ENCODE measurements at places on chromosomes 5 and 9.

GRCh38 chr5:142904416-142904815 is 134.2 kb downstream of the ARHGAP26 start:
- DNase-seq: no peak

GRCh38 chr5:109692852-109693251 is 3.1 kb downstream of the MAN2A1 start:
- no peak for DNase-seq

DNA sequence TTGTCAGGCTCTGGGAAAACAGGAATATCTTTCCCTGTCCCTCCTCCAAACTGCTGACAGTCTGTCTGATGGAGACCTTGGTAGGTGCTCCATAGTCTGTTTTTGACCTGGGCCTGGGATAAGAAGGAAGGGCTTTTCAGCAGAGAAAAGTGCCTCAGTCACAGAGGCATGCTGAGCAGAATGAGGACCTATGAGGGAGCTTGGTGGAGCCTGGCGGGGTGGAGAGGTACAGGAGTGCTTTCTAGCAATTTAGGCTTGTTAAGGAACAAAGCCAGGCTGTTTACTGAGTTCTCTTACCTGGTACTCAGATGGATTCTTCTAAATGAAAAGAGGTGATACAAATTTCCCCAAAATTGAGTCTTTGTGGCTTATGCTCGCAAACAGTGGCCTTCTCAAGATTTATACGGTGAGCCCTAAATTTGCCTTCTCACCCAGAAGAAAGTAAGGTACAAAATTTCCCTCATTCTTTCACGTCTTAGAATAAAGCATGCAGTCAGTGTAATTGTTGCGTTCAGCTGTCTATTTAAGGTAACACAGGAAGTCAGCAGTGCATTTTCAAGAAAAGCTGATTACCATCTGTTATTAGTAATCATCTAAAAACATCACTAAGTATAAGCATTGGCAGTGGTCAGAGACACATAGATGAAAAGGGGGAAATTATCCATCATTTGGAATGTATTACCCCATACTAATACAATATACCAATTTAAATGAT is 28.6 kb upstream of the IL13 start:
- no peak for DNase-seq

DNA sequence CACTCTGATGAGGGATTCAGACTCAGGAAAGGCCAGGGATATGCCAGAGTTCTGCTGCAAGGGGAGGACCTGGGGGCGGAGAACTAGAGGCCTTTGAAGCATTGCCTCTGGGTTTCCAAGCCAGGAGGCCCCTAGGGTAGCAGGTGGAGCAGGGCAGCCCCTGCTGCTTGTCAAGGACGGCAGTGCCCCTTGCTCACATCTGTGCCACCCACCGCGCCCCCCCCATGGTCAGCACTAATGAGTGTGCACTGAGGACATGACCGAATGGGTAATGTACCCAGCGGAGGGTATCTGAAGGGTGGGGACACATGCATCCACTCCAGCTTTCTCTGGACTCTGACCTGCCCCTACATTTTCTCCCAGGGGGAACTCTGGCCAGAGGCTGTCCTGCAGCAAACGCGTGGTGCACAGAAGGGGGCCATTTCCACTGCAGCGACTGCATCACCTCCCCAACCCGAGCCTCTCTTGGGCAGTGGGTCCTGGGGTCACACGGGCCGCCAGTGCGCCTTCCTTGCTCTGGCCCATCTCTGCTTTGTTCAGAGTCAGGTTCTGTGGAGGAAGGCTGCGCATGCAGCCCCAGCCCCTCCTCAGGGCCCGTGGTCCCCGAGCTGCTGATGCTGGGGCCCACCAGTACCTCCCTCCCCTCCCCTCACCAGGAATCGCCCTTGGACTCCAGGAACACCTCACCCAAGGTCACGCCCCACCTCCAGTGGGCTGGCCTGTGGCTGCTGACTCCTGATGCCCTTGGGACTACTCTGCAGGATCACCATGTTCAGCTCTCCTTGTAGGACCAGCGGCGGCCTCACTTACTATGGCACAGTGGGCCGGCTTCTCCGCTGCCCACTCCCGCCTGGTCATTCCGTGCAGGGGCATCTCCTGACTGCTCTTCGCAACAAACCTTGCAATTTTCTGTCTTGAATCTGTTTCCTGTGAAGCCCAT is 31.2 kb downstream of the STC2 start:
- DNase-seq: no peak

DNA sequence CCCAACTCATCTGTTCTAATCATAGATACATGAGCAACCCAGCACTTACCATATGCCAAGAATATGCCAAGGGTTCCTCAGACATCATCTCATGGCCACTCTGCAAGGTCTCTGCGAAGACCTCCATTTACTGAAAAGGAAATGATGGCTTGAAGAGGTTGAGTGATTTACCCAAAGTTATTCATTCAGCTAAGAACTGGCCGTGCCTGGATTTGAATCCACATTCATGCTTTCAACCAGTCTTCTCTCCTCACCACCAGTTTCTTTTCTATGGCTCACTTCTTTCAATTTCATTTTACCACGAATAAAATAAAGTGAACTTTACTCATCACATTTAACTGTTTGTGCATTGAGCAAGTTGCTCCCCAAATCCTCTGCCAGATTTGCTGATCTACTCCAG is 27.2 kb upstream of the FOXI1 start:
- DNase-seq: no peak

GRCh38 chr9:109990541-109990940 is 210.5 kb downstream of the PALM2AKAP2 start:
- DNase-seq: no peak

DNA sequence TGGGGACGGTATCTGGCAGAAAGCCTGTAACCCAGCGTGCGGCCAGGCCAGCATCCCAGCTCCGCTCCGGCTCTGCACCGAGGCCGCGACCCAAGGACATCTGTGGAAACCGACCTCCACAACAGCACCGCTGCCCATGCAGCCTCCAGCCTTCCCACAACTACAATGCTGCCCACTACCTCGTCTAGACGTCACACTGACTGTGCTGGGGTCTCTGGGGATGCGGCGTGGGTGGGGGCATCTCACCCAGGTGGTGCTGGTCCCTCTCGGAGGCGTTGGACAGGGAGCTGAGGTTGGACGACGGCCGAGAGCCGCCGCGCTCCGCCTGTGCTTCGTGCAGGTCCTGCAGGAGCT is 14.4 kb upstream of the ZDHHC11 start:
- no peak for DNase-seq

DNA sequence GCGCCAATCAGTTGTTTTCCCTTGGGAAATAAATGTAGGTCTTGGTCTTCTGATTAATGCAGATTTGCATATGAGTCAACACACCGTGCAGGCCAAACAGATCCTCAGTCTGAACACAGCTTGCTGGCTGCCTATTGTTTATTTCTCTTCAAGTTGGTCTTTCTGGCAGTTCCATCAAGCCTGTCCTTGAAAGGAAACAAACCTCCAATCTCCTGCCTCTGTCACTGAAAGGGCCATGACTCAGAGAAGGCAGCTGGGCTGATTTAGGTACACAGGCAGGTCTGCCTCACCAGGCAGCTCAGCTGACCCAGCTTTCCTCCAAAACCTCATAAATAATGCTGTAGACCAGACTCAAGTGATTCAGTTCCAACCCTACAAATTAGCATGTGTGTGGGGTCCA is 175.9 kb downstream of the MAN2A1 start:
- no peak for DNase-seq

DNA sequence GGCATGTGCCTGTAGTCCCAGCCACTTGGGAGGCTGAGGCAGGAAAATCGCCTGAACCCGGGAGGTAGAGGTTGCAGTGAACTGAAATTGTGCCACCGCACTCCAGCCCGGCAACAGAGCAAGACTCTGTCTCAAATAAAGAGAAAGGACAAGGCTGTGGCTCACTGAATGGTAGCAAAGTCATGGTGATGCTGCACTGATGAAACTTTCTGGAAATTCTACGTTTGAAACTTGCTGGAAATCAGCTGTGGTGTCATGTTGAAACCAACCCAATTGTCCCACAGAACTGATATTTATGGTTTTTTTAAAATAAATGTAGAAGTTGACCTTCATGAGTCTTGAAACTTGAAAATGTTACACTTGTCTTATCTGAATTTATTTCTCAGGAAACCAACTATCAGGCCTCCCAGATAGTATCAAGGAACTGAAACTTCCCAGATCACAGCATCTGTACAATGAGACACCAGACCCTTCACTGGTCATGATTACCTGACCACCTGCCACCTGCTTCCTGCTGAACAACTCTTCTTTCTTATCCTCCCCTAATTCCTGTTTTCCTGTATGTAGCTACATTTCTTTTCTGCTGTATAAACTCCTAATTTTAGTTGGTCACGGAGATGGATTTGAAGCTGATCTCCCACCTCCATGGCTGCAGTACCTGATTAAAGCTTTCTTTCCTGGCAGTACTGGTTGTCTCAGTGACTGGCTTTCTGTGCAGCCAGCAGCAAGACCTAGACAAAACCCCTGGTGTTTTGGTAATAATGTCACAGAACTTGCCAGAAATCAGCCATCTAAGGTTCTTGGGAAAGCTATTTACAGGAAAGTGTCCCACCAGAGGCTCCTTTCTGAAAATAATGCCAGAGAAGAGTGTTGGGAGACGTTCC is 5.6 kb upstream of the TBC1D13 start:
- no peak for DNase-seq

- DNase-seq: no peak
These were observed 55.8 kb upstream of the TMC1 start for GRCh38 chr9:72465593-72465984.

GRCh38 chr5:93654676-93655075 is 71.7 kb downstream of the NR2F1 start:
- DNase-seq: no peak

- DNase-seq: no peak
These were observed 11.2 kb upstream of the ANXA6 start for GRCh38 chr5:151168602-151169344.

- DNase-seq: no peak
These were observed 126.8 kb downstream of the TMEM174 start for GRCh38 chr5:73299665-73300336.

GRCh38 chr9:135468854-135469521 is 10.6 kb upstream of the PPP1R26 start:
- no peak for DNase-seq

DNA sequence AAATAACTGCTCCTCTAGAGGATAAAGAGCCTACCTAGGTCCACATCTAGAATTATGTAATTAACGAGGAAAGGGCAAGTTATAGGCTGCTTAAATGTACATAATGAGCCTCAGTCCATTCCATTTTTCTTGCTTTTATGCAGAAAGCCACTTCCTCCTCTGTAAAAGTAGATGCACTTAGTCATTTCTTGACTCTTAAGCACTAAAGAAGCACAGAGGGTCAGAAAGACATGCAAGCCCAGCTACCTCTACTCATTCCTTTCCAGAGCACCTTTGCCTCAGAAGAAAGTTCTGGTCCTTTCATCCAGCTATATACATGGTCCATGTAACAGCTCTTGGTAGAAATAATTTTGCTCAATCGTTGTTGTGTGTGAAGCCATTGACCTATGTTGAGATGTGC is 308.0 kb upstream of the NREP start:
- no peak for DNase-seq

DNA sequence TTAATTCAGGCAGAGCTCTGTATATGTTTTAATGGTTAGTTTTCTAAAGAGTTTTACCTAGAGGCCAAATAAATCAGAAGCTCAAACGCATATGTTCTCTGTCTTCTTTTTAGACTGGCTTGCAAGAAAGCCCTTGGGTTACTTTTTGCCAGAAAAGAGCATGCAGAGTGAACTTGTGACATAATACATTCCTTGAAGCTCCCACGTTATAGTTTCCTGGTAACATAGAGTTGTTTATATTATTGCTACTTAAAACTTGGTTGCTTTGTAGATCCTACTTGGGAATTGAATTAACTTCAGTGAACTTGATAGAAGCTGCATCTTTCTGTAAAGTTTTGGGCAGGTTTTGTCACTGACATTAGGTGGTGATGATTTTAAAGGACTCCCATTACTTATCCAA is 102.9 kb downstream of the C9orf152 start:
- DNase-seq: no peak

DNA sequence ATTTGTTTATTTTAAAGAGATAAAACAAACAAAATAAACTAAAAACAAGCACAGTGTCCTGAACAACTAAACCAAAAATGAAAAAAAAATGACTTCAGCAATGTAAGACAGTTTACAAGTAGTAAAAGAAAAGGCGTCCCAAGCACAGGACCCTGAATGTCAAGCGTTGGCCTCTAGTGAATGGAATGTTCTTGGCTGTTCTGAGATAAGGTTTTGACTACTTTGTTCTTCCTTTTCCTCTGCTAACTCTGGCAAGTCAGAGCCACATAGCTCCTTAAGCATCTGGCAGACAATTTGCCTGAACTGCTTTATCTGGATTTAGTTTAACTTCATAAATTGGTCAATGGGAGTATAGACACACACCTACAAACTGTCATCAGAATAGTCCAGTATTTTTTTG is 655.2 kb downstream of the ANXA1 start:
- no peak for DNase-seq

GRCh38 chr5:38603691-38604090 is 47.2 kb upstream of the LIFR start:
- DNase-seq: no peak

DNA sequence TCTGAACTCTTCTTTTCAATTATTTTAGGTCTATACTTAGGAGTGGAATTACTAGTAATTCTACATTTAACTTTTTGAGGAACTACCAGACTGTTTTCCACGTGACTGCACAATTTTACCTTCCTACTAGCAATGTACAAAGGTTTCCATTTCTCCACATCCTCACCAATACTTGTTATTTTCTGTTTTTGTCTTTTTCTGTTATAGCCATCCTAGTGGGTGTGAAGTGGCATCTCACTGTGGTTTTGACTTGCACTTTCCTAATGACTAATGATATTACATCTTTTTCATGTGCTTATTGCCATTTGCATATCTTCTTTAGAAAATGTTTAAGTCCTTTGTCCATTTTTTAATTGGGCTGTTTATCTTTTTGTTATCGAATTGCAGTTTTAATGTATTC is 136.9 kb upstream of the EGFLAM start:
- DNase-seq: no peak

- DNase-seq: no peak
These were observed 24.4 kb downstream of the OR2V2 start for GRCh38 chr5:181171782-181172181.

GRCh38 chr5:66551338-66551737 is 44.9 kb upstream of the MAST4 start:
- DNase-seq: no peak

- no peak for DNase-seq
These were observed 200.0 kb upstream of the IER5L start for GRCh38 chr9:129377931-129378661.

- no peak for DNase-seq
These were observed 282.3 kb downstream of the DEPDC1B start for GRCh38 chr5:60417500-60418181.

GRCh38 chr5:75460532-75460931 is 50.9 kb downstream of the CERT1 start:
- DNase-seq: no peak

DNA sequence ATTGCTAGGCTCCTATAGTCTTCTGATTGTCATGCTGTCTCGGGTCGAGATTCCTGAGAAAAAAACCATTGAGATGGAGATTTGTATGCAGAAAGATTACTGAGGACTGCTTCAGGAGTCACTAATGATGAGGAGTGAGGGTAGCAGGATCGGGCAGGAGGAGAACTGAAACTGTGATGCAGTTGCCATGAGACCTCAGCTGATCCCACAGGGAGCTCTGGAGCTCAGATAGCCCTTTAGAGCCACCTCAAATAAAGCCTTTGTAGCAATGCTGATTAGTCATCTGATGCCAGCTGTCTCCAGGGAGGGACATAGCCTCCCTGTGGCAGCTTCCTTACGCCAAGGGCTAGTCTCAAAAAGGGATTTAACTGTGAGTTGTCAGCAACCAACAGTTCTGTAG is 256.9 kb downstream of the DMAC1 start:
- DNase-seq: no peak

- no peak for DNase-seq
These were observed 8.8 kb downstream of the TENT4A start for GRCh38 chr5:6722015-6722414.
